ENCODE measurements at places on chromosomes 11 and 22.

- no peak for DNase-seq
Observed at GRCh38 chr11:9573775-9574621, 528 bp downstream of the WEE1 start.

- DNase-seq = no peak
Observed at GRCh38 chr22:22901578-22902218, 14.1 kb downstream of the IGLL5 start.

GRCh38 chr11:121717296-121717695 is 264.5 kb upstream of the SORL1-AS1 start:
- DNase-seq = no peak

- DNase-seq = peak; percentile 60
Observed at GRCh38 chr11:69442807-69443137, 38.7 kb upstream of the LINC01488 start.
